ENCODE measurements at places on chromosomes 2 and 18.

DNA sequence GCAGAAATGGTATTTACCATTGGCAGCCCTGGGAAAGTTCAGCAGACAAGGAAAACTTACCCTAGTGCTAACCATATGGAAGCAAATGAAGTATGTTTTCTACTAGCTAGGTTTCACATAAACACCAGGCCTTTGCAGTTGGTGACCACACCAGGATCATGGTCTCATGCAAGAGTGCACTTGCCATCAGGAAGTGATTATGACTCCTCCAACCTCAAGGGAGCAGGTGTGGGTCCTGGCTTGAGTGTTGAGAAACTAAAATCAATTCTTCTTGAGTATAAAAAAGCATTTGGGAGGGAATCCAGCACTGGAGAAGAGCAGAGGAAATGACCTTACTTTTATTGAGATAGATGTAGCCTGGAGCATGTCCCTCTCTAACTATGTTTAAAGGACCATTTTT, 56.8 kb upstream of the SPAG16 start:
- no peak for DNase-seq

DNA sequence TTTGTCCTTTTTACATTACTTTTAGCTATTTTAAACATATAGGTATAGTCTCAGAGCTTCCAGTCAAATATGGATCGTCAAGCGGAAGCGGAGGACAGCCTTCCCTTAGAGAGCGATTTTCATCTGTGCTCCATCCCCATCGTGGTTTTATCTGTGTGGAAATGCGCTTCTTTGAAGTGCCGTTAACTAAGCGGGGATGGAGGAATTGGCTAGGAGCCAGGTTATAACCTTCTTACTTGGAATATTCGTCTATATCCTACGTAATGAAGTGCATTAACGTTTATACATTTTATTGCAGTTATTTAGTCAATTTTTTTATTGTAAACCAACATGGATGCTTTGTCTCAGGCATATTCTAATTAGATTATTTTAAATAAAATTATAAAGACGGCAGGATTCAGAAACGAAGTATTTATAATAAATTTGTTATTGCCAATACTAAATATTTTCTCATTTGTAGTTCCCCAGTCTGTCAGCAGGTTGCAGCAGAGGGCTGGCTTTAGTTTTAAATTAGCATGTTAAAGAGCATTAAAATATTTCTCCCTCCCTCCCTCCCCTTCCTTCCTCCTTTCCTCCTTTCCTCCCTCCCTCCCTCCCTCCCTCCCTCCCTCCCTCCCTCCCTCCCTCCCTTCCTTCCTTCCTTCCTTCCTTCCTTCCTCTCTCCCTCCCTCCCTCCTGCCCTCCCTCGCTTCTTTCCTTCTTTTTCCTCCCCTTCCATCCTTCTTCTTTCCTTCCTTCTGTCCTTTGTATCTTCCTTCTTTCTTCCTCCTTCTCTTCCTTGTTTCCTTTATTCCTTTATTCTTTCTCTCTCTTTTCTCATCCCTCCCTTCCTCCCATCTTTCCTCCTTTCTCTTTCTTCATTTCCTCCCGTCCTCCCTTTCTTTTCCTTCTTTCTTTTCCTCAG, 80.6 kb upstream of the DOCK10 start:
- DNase-seq = no peak

GRCh38 chr18:75244351-75245313, 34.0 kb downstream of the TSHZ1 start:
- DNase-seq = no peak

DNA sequence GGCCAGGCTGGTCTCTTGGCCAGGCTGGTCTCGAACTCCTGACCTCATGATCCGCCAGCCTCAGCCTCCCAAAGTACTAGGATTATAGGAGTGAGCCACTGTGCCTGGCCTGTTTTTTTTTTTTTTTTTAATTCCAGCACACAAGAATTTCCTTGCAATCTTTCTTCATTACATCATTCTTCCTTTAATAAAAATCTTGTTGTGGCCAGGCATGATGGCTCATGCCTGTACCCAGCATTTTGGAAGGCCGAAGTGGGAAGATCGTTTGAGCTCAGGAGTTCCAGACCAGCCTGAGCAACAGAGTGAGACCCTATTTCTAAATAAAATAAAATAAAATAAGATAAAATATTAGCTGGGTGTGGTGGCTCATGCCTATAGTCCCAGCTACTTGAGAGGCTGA, 21.4 kb upstream of the PLEKHM3 start:
- no peak for DNase-seq

DNA sequence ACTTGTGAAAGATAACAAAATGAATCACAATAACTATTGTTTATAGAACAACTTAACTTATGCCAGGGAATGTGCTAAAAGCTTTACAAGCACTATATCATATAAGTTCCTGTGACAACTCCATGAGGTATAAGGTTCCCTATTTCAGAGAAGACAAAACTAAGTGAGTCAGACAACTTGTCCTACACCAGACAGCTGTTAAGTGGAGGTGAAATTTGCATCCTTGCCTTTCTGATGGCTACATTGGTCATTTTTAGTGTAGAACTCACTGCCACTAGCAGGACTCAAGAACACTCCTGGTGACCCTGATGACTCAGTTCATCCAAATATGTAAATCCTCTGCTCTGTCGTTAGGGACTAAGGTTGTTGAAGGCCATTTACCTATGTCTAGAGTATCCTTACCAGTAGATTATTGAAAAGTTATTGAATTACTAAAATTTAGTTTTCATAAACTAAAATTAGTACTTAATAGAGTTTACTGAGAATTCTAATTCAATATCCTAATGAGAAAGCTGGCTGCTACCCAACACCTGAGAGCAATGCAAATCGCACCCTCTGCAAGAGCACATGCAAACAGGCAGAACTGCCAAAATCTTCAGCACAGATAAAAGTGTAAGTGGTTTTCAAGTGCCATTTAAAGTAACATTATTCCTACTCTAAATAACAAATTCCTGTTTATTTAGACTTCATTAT, 636.2 kb downstream of the NRXN1 start:
- DNase-seq = no peak

- DNase-seq = no peak
These were observed 164.5 kb downstream of the PTH2R start for GRCh38 chr2:208570851-208571763.

- no peak for DNase-seq
These were observed 5.6 kb upstream of the CHMP1B start for GRCh38 chr18:11845654-11846053.

- no peak for DNase-seq
These were observed 45.9 kb downstream of the ACVR1 start for GRCh38 chr2:157830266-157830665.

- DNase-seq = no peak
These were observed 1.6 kb downstream of the LRATD1 start for GRCh38 chr2:14634182-14634488.

DNA sequence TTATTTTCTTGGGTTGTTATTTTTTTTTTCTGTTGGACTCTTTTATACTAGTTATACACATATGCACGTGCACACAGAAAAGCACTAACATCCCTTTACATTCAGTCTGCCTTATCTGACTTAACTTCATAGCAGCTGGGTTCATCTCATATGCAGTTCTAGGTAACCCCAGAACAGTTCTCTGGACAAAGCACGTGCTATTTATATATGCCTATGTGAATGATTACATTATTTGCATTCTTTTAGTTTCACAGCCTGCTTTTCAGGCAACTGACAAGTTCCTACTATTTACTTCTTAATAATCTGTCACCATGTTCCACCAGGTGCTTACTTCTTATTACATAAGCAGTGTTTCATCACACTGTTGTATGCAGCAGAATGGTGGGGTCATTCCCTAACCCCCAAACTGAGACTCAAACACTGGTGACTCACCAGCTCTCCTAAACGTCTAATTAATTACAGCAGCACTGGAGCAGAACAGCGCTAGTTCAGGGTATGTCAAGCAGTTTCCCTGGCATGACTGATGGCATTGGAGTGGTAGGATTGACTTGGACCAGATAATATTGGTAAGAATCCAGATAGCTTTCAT, 372.8 kb downstream of the CLIP4 start:
- DNase-seq = no peak

- DNase-seq = no peak
These were observed 8.7 kb downstream of the SP140 start for GRCh38 chr2:230234122-230234722.
